ENCODE measurements at places on chromosomes 2 and 18. TPM values are rescaled to one million over a fixed set of nuclear protein-coding genes. Genes with fewer than 3 reads are reported as not detected.

The MARCO gene
- not detected for total RNA-seq

DNA sequence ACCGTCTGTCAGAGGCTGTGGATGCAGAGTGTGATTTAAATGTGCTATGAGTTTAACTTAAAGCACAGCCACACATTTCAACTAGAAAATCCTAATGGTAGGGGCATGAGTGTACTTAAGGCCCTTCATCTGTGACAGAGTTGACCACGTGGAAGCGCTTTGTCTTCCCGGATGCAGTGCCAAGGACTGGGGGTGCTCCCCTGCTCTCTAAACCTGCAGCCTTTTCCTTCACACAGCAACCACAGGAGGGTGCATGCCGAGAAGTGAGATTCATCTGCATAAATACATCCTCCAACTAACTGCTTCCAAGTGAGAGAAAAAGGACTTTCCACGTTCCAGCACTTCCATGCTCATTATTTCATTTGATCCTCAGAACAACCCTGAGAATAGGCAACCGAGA, 149.6 kb downstream of the MYT1L start:
- no peak overlapping the region for H3K27ac ChIP-seq
- H3K36me3 ChIP-seq, result no peaks in the 10 kb centered on the region
- no peak for DNase-seq
- H3K4me3 ChIP-seq, result no peak overlapping the region

GRCh38 chr18:28743115-28743514, 566.2 kb upstream of the CDH2 start:
- H3K27ac ChIP-seq, result no peak overlapping the region
- no peaks in the 10 kb centered on the region for H3K27me3 ChIP-seq
- no peaks in the 10 kb centered on the region for H3K4me1 ChIP-seq

DNA sequence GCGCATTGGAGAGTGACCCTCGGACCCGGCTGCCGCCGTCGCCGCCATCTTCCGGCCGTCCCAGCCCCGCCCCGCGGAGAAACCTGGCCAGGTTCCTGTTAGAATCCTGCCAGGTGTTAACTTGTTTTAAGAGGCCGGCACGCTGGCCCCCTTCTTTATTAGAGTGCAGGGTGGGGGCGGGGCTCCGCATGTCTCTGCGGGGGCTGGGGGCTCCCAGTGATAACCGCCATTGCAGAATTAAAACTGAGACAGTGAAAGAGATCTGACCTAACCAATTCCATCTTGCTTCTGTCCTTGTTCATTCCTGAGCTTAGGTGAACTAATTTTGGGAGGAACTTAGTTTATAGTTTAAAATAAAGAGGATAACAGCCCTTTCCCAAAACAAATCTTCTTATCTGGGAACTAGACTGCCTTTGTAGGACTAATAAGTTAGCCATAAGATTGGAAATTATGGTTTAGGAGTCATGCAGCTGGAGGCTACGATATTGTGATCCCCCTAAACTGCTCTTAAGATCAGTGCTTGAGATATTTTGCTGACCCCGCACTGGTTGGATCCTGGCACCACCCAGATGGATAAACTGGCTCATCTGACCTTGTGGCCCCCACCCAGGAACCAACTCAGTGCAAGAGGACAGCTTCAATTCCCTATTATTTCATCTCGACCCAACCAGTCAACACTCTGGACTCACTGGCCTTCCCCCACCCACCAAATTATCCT, 543 bp upstream of the STARD7 start:
- no peak for DNase-seq
- H3K4me1 ChIP-seq, result peaks cover 40% of the 10 kb centered on the region
- peak overlapping the region; percentile 85 for H3K27ac ChIP-seq
- peak overlapping the region; percentile 92 for H3K4me3 ChIP-seq

The SLC8A1 gene
- 0.60 TPM for total RNA-seq

The AKAIN1 gene
- not detected for total RNA-seq

DNA sequence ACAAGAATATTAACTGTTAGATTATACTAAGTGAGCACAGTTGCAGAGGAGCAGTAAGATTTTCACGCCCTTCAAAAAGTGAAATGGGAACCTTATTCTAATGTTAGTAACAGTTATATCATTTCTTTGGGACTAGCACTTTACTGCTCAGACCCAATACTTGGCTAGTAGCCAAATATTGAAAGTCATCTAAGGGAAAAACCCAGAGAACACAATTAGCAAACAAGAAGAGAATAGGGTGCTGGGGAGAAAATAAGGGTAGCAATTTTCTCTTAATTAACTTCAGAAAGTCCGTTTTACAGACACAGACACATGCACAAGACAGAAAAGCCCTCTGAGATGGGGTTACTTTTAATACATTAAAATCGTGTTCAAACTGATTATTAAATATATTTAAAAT, 71.8 kb downstream of the ID2 start:
- no peaks in the 10 kb centered on the region for H3K27me3 ChIP-seq
- no peak overlapping the region for H3K4me3 ChIP-seq
- H3K27ac ChIP-seq, result no peak overlapping the region
- no peaks in the 10 kb centered on the region for H3K4me1 ChIP-seq
- no peak for DNase-seq

DNA sequence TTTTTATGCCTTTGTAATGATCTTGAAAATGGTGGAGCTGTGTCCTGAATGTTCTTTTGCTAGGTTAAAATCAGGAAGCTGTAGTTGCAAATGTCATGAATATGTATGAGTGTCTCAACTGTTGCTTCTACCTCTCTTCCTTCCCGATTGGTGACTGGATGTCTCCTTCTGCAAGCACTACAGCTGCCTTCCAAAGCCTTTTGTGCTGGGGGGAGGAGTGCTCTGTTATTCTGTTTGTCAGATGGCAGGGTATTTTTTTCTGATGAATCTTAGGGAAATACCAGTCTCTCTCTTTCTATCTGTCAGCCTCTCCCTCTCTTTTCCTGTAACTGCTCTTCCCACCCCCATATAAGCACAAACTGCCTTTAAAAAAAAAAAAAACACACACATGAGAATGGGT, 1396.3 kb upstream of the CELF4 start:
- no peaks in the 10 kb centered on the region for H3K27me3 ChIP-seq
- H3K27ac ChIP-seq, result no peak overlapping the region
- no peaks in the 10 kb centered on the region for H3K36me3 ChIP-seq
- H3K4me1 ChIP-seq, result peaks cover 3% of the 10 kb centered on the region
- no peak overlapping the region for H3K4me3 ChIP-seq

GRCh38 chr2:157990173-157990572, 111.5 kb upstream of the UPP2 start:
- no peak for DNase-seq
- H3K4me1 ChIP-seq, result no peaks in the 10 kb centered on the region
- H3K27ac ChIP-seq, result no peak overlapping the region
- no peak overlapping the region for H3K4me3 ChIP-seq

GRCh38 chr18:8835521-8835953, 130.2 kb downstream of the MTCL1 start:
- H3K4me1 ChIP-seq, result no peaks in the 10 kb centered on the region
- H3K36me3 ChIP-seq, result no peaks in the 10 kb centered on the region
- H3K27me3 ChIP-seq, result no peaks in the 10 kb centered on the region
- DNase-seq, result no peak

The PLCL1 gene
- total RNA-seq, result 3.3 TPM

GRCh38 chr18:54134053-54134452, 90.4 kb downstream of the MBD2 start:
- no peak overlapping the region for H3K4me3 ChIP-seq
- H3K27ac ChIP-seq, result no peak overlapping the region
- H3K27me3 ChIP-seq, result no peaks in the 10 kb centered on the region
- DNase-seq, result no peak
- H3K4me1 ChIP-seq, result peaks cover 10% of the 10 kb centered on the region

The APLF gene
- 2.7 TPM for total RNA-seq

DNA sequence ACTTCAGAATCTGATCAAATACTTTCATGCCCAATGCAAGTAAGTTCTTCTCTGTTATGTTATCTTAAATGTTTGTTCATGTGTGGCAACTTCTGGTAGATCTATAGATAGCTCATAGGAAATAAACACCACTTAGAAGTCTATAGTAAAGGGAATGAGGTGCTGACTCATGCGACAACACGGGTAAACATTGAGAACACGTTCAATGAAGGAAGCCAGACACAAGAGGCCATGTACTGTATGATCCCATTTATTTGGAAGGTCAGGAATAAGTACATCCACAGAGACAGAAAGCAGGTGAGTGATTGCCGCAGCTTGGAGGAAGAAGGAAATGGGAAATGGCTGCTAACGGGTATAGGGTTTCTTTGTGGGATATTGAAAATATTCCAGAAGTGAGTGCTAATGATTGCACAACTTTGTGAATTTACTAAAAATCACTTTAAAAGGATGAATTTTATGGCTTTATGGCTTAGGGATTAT, 95.4 kb downstream of the ITGB1BP1 start:
- no peak overlapping the region for H3K27ac ChIP-seq
- no peak for DNase-seq

GRCh38 chr2:86199834-86200177, 549 bp downstream of the MRPL35 start:
- peaks cover 39% of the 10 kb centered on the region for H3K4me1 ChIP-seq
- no peaks in the 10 kb centered on the region for H3K27me3 ChIP-seq
- peak overlapping the region; percentile 87 for H3K4me3 ChIP-seq

Measured in activated naive CD4-positive, alpha-beta T cell treated with anti-CD3 and anti-CD28 coated beads for 36 hours (primary cell).